Cerebellar nuclear complex (tissue), 1 donor: ENCODE measurements at places on chromosomes 2 and 18.

DNA sequence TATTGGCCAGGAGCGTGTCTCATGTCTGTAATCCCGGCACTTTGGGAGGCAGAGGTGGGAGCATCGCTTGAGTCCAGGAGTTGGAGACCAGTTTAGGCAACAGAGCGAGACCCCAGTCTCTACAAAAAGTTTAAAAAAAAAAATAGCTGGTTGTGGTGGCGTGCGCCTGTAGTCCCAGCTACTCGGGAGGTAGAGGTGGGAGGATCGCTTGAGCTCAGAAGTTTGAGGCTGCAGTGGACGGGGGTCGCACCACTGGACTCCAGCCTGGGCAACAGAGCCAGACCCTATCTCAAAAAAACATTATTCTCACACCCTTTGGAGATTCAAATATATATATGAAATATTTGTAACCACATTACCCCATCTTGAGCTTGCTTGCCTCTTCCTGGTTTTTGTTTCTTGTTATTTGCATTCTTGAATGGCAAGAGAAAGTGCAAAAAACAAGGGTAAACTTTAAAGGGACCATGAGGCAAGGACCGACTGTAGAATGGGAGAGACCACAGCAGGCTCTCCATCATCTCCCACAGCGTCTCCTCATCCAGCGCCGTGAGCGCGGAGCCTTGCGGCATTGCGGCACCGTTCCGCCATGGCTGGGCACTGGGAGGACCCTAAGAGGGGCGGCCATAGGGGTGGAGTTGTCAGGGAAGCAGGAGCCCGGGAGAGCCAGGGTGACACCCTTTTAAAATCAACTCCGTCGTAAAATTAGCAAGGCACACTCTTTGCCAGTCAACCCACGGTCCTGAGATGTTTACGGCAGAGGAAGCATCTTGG is 1.4 kb downstream of the ELP2 start:
- no peak for DNase-seq

GRCh38 chr2:149715005-149715592 is 127.5 kb upstream of the MMADHC start:
- no peak for DNase-seq

DNA sequence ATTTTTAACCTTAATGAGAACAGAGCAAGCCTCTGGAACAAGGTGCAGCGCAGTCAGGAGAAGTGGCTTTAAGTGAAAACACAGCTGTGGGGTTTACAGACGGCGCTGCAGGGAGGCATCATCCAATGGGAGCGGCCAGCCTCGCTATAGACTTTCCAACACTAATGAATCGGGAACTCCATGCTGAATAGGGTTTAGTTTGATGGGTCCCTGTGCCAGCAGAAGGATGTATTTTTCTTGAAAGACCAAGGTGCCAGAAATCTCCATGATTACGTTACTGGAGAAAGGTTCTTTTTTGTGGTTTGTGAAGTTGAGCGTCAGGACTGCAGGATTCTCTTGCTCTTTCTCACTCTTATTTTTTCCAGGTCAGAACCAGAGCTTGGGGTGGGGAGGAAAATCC is 87.9 kb upstream of the ALPP start:
- DNase-seq: no peak

- no peak for DNase-seq
Measured at GRCh38 chr2:121006743-121007489, 271.2 kb downstream of the GLI2 start.

DNA sequence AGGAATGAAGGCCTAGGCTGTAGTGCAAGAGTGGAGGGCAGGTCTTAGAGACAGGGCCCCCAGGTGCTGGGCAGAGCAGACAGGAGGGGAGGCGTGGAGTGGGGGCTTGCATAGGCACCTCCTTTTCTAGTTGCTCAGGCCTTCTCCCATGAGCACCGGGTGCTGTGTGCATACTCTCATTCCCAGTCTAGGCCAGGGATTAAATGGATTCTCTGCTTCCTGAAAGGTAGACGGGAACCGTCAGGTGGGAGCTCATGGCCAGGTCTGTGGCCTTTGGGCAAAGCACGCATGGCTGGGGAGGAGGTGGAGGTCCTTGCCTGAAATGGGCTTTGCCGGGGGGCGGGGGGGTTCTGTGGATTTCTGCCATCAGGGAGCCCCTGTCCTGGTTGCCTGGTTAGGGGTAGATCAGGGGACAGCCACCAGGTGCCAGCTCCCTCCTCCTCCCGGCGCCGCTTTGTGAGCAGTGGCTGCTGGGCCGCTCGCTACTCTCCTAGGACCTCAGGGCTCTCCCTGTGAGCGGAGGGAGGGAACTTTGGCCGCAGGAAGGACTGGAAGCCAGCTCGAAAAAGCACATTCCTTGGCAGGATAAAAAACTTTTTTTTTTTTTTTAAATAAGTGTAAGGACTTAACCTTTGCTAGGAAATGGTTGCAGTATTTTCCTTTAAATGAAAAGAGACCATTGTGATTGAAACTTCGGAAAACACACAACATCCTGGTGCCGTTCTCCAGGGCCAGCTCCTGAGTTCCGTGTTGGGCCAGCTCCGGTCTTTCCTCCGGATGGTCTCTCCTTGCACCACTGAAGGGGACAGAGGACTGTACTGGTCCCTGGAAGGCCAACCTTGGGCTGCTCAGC is 82.8 kb upstream of the HAAO start:
- no peak for DNase-seq

GRCh38 chr18:12933327-12933726 is 14.5 kb upstream of the SEH1L start:
- no peak for DNase-seq
